Stimulated activated CD4-positive, alpha-beta T cell treated with anti-CD3 and anti-CD28 coated beads, Interleukin-12 subunit alpha, Interleukin-12 subunit beta, amount 100 ng/mL, for 4 hours (primary cell): ENCODE measurements at places on chromosomes 5 and 9.

DNA sequence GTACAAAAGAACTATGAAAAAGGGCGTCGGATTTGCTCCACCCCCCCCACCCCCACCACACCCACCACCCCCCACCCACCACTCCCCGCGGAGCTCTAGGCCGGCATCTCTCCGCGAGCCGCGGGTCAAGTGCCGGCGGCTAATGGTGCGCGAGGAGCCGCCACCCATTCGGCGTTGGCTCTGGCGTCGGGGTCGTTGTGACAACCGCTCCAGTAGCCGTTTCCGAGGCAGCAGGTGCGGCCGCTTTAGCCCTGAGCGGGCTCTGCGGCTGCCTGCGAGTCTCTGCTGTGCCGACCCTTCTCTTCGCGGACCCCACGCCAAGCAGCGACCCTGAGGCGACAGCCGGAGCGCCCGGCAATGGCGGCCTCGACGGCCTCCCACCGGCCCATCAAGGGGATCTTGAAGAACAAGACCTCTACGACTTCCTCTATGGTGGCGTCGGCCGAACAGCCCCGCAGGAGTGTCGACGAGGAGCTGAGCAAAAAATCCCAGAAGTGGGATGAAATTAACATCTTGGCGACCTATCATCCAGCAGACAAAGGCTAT lies at the start of gene PPP1R2B:
TSS of gene PPP1R2B (plus strand) at position 90 of the 546 bp plus-strand sequence. CDS start at position 358, 268 bp downstream.
- DNase-seq = no peak

DNA sequence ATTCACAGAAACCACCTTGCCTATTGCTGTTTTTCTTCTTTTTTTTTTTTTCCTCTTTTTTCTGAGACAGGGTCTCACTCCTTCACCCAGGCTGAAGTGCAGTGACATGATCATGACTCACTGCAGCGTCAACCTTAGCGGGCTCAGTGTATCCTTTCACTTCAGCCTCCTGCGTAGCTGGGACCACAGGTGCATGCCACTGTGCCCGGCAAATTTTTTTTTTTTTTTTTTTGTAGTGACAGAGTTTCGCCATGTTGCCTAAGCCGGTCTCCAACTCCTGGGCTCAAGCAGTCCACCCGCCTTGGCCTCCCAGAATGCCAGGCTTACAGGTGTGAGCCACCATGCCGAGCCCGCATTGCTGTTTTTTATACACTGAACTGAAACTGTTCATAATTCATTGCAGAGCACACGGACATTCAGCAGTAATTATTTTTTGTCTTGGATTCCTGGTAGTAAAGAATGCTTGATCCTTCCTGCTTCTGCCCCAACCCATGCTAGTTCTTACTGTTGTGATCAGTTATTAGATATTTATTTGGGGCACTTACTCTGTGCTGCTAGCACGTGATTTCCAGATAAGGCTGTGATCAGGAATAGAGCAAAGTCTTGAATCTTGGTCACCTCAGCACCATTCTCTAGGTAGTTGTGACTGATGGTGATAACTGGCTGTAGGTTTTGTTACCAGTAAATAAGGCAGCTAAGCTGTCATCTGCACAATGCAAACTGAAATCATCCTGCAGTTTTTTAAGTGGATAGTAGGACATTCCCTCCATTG lies 14.0 kb downstream of the MAP3K1 start:
- peak; percentile 51 for DNase-seq

- no peak for DNase-seq
Measured at GRCh38 chr5:122170620-122171019, 41.3 kb downstream of the ZNF474 start.

- DNase-seq = no peak
Measured at GRCh38 chr5:52837591-52838001, 49.9 kb downstream of the ITGA1 start.

GRCh38 chr5:142016556-142016955 lies 3.7 kb upstream of the GNPDA1 start:
- peak; percentile 18 for DNase-seq

DNA sequence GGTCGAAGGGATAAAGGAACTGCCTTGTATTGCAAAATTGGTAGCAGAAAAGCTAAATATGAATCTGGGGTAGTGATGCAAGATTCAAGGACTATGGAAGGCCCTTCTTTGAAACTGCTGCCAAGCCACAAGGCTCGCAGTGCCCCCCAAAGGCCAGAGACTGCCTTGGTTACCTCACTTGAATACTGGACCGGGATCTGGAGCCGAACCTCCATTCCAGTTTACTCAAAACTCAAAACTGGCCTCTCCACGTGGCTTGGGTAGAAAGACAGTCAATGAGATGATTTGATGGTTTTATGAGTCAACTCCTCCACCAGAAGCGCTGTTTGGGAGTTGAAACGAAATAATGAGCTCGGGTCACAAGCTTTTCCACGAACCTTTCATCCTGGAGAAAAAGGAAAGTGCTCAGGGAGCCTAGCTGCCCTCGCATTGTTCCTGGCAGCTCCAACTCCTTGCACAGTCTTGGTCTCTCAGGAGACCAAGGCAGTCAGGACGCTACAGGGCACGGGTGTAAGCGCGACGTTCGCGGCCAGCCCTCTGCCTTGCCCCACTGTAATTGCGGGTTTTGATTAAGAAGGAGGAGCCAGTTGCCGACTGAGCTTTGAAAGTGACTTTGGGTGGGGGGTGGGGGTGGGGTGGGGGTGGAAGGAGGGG lies 2.8 kb downstream of the ST8SIA4 start:
- DNase-seq = peak; percentile 44

GRCh38 chr9:120507936-120508510 lies 71.9 kb downstream of the CDK5RAP2 start:
- DNase-seq = no peak

DNA sequence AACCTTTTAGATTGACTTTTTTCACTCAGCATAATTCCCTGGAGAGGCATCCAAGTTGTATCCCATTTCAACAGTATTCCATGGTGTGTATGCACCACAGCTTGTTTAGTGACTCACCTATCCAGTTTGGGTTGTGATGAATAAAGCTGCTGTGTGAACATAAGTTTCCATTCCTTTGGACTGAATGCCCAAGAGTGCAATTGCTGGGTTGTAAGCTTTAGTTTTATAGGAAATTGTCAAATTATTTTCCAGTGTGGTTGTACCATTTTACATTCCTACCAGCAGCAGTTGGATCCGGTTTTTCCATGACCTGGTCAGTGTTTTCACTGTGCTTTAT lies 60.9 kb upstream of the TMED7 start:
- DNase-seq = no peak

DNA sequence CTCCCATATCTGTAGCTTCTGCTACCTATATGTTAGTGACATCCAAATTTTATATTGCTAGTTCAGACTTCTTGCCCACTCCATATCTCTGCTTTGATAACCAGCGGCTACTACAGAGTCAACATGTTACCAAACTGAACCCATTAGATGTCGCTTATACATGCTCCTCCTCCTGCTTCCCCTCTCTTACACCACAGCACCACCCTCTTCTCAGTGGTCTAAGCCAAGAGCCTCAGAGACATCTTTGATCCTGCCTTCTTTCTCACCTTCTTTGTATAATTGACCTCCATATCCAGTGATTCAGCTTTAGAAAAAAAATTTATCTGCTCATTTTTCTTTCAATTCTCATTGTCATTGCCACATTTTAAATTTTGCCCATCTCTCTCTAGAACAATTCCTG lies 408.2 kb upstream of the TLE4 start:
- DNase-seq = no peak

DNA sequence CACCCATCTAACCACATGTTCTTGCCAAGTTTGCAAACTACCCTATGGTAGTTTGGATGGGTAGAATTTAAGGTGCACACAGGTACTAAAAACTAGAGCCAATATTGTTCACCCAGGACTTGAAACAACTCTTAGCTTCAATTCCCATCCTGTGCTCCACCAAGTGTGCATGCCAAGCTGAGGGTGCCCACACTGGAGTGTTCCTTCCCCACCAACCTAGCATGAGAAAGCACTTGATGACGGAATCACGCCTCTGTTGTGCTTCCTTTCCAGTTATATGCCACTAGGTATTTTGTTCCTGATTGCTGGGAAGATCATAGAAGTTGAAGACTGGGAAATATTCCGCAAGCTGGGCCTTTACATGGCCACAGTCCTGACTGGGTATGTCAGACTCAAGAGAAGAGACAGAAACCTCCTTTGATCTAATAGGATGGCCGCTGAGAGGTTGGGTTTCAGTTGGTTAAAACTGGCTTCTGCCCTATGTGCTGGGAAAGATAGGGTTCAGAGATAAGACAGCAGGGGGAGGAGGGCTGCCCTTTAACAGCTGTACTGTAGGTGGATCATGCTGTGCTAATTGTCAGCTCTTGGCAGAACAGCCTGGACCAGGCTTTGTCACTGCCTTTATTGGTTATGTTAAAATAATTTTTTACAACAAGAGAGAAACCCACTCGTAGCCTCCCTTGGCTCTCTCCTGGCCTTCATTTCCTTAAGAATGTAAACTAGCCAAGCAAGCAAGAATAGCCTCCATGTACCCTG lies 83.5 kb downstream of the SLC1A1 start:
- DNase-seq = no peak

DNA sequence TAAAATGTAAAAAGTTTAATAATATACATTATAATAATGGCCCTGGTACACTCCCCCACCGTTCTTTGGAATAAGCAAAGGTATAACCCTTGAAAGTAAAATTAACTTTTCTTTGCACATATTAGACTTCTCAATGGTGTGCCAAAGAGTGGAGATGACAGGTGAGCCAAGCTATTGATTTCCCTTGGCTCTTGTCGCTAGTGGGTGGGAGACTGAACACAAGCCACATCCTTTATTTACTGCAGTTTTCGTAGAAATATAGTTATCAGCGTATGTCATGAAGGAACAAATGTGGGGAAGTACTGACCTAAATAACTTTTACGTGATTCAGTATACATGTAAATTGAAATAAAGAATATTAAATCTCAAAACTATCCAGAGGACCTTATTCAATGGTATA lies 549.3 kb downstream of the RAB3C start:
- no peak for DNase-seq

- DNase-seq = peak; percentile 15
Measured at GRCh38 chr9:99264070-99264680, 42.1 kb downstream of the SEC61B start.

GRCh38 chr5:150303070-150303615 lies 438 bp upstream of the ARSI start:
- DNase-seq = no peak

DNA sequence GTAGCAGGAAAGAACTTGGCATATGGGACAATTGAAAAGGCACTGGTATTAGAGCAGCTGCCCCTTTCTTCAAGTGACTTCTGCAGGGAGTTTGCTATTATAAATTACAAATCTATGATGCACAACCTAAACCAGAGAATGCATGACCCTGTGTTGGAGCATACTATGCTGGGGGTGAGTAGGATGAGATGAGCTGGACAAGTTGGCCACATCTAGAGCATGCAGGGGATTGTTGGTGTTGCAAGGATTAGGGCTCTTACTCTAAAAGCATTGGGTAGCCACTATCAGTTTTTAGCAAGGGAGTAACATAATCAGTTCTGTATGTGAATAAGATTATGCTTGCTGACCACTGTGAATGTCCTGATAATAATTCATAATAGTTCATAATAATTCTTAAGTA lies 186.7 kb downstream of the KIAA0825 start:
- DNase-seq = no peak

- no peak for DNase-seq
Measured at GRCh38 chr5:121867403-121867802, 15.7 kb downstream of the FTMT start.

- no peak for DNase-seq
Measured at GRCh38 chr9:103225702-103226646, 230.8 kb downstream of the CYLC2 start.

- no peak for DNase-seq
Measured at GRCh38 chr5:93793159-93793781, 51.9 kb upstream of the POU5F2 start.

GRCh38 chr5:154110716-154111115 lies 71.9 kb downstream of the MFAP3 start:
- no peak for DNase-seq

- DNase-seq = no peak
Measured at GRCh38 chr5:72394688-72395087, 74.5 kb downstream of the PTCD2 start.

GRCh38 chr9:90046317-90046861 lies 441.6 kb downstream of the GADD45G start:
- DNase-seq = peak; percentile 9

GRCh38 chr9:37514999-37515398 lies 29.3 kb downstream of the POLR1E start:
- DNase-seq = no peak

- peak; percentile 27 for DNase-seq
Measured at GRCh38 chr5:168683247-168683926, 104.2 kb upstream of the PANK3 start.

- DNase-seq = no peak
Measured at GRCh38 chr5:22238047-22238446, 615.1 kb downstream of the CDH12 start.

GRCh38 chr5:8528106-8528505 lies 659.2 kb downstream of the MTRR start:
- no peak for DNase-seq

- no peak for DNase-seq
Measured at GRCh38 chr5:100553209-100553608, 18.0 kb downstream of the FAM174A start.

DNA sequence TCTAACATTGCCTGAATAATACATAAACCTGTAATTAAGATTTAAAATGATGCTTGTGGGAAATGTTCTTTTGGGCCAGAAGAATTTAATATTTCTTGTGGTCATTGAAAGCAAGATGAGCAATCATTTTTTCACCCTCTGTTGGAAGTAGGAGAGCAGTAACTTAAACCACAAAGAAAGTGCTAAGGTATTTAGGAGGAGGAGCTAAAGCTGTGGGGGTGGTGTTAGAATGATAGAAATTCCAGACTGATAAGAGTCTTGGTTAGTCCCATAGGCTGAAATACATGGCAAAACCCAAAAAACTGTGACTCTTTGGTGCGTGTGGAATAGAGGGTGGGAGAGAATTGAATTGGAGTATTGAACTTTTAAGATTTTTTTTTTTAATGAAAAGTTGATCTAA lies 247.0 kb downstream of the YTHDC2 start:
- no peak for DNase-seq

GRCh38 chr5:118937393-118938061 lies 50.8 kb downstream of the DTWD2 start:
- no peak for DNase-seq

GRCh38 chr9:12085399-12085798 lies 607.8 kb upstream of the TYRP1 start:
- no peak for DNase-seq

DNA sequence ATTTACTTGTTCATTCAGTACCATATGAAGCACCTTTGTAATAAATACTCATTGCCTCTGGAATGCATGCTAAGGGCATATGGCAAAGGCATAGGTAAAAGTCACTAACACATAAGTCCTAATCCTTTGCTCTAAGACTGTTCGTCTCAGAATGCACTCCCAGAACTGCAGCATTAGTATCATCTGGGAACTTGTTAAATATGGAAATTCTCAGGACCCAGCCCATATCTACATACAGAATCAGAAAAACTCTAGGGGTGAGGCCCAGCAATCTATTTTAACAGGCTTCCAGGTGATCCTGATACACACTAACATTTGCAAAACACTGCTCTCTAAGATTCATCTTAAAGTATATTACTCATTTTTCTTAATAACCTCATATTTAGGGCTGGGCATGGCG lies 113.8 kb upstream of the CDH6 start:
- DNase-seq = no peak

- no peak for DNase-seq
Measured at GRCh38 chr9:4259489-4259888, 40.4 kb downstream of the GLIS3 start.
